Erythroblast (primary cell): ENCODE measurements at places on chromosomes 4 and X.

DNA sequence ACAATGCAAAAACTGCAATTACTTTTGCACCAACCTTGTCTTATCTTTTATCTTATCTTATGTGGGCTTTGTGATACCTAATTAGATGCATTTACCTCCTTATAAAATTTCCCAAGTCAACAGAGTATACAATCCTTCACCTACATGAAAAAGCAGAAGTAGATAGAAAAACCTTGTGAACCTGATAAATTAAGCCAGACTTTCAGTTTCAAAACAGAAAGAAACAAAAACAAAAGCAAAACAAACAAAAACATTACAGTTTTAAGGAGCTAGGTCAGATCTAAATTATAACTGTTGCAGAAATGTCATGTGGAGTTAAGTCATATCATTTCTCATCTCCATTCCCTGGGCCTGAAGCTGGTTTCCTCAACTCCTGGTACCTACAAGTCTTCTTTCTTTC is 24.9 kb upstream of the CXXC4 start:
- no peak for DNase-seq

GRCh38 chr4:137711502-137711901 is 179.2 kb upstream of the PCDH18 start:
- DNase-seq = no peak

- no peak for DNase-seq
These were observed 83.9 kb upstream of the RPS6KA3 start for GRCh38 chrX:20350596-20350995.

DNA sequence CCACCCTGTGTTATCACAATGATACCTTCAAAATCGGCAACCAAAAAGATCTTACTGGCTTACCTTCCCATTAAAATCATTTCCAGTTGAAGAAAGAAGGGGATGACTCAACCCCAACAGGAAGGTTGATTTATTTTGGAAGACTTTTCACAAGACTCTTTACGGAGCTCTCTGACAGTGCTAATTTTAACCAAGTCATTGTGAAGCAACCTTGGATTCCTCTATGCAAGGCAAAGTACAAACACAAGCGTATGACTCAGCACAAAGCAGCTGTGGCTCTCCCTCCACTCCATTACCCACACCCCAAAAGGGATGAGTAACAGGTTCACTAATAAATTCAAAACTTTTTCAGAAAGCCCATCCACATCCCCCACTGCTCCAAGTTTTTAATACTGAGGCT is 213.8 kb upstream of the FGF13 start:
- DNase-seq = no peak

DNA sequence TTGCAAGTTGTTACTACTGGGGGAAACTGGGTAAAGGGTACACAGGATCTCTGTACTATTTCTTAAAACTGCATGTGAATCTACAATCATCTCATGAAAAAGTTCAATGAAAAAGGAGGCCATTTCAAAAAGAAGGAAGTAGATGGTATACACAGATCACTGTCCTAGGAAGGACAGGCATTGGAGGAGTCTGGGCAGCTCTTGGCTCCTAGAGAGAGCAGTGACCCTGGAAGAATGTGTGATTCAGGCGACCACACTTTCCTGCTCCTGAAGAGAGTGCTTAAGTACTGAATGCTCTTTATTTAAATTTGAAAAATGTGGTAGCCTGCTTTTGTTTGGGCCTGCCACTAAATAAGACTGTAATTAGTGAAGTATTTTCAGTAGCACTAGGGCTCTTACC is 318.1 kb upstream of the CASK start:
- no peak for DNase-seq

- peak; percentile 2 for DNase-seq
These were observed 1.4 kb downstream of the NDNF start for GRCh38 chr4:121070696-121071639.

GRCh38 chr4:31549256-31549655 is 829.1 kb downstream of the PCDH7 start:
- no peak for DNase-seq

DNA sequence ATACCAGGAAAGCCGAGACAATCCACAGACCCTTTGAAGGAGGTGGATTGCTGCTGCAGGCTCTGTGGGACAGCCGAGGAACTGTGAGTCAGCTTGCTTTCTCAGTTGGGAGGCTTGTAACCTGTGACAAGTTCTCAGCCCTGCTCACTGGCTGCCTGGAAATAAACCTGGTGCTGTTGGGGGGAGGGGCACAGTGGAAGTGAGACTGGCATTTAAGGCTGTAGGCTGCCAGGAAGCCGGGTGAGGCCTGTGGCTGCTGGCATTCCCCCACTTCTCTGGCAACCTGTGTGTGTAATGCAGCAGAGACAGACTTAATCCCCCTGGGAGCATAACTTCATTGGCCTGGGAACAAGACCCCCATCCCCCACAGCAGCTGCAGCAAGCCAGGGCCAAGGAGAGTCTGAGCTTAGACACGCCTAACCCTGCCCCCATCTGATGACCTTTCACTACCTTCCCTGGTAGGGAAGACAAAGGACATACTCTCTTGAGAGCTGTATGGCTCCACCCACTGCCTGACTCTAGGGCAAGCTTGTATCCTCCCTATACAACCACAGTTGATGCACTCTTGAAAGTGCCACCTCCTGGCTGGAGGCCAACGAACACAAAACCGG is 64.1 kb downstream of the ALPK1 start:
- no peak for DNase-seq

GRCh38 chrX:101642093-101642492 is 17.6 kb downstream of the ARMCX2 start:
- no peak for DNase-seq

GRCh38 chrX:16700734-16701133 is 11.7 kb downstream of the CTPS2 start:
- DNase-seq = no peak

DNA sequence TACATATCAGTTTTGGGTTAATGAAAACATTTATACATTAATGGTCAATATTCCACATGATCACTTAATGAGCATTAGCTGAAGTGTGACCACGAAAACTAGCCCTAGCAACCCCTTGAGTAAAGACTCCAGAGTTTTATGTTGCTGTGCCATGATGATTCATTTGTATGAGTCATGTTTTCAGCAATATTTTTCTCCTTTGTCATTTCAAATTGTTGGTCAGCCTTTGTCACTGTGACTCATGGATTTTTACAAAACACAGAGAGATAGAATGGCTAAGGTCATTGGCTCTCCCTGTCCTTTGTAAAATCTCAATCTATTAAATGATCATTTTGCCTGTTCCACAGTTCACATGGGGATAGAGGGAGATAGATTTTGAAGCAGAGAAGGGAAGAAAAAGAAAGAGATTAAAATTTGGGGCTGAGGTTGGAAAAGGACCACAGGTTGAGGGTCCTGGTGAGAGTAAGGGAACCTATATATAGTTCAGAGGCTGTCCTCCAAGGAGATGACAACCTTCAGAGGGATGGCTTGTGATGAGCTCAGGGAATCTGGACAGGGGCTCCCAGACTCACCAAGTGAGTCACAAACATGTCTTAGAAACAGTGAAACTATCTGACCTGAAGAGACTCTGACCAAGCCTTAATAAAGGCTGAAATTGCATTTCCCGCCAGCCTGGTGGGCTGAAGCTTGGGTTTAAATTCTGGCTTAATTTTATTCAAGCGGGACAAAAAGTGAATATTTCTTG is 25.6 kb downstream of the NR0B1 start:
- peak; percentile 55 for DNase-seq

GRCh38 chrX:151973060-151973661 is 1.3 kb downstream of the GABRE start:
- no peak for DNase-seq

DNA sequence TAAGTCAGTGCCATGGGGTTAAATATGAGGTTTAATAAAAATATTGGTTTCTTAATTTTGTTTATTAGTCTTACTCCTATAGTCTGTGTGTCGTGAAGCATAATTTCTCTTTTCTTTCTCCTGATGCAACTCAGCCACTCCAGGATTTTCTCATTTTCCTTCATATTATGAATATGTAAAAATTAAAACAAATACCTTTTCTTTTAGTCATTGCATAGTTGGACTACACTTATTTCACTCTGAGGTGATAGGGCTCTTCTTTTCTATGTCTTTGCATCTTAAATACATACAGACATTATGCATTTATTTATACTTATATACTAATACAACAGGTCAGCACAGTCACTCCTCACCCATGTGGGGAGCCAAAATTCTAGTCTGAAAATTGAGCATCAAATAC is 19.1 kb downstream of the GALNT7 start:
- DNase-seq = no peak

DNA sequence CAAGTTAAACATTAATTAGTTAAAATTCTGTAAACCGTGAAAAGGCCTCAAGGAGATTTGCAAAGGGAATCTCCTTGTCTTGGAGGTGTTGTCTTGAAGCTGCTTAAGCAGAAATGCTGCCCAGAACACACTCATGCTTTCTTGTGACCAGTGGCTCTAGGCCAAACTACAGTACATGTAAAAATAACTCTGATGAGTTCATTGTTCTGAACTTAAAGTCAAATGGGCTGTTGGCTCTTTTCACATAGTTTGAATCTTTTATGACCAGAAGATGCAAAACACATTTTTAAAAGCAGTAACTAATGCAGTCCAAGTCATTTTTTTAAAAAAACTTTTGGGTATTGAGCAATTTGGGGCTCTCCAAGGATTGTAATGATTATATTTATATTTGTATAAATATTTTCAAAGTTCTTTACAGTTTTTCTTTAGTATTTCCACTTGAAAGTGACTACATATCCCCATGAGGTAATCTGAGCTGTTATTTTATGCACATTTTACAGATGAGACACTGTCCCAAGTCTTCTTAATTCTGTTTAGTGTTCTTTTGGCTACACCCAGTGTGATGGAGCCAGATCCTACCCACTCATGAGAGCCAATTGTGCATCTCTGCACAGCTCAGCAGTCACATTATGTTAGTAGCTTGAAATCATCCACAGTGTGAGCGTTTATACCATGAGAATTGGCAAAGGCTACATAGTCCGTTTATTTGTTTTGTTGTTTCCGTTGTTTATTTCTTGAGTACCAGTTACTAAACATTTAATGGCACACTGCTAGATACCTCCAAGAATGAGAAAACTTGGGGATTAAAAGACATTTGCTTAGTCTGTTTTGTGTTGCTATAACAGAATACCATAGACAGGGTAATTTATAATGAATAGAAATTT is 112.8 kb upstream of the ATXN3L start:
- no peak for DNase-seq

- no peak for DNase-seq
These were observed 1257.3 kb upstream of the DIAPH2 start for GRCh38 chrX:95427389-95427788.

DNA sequence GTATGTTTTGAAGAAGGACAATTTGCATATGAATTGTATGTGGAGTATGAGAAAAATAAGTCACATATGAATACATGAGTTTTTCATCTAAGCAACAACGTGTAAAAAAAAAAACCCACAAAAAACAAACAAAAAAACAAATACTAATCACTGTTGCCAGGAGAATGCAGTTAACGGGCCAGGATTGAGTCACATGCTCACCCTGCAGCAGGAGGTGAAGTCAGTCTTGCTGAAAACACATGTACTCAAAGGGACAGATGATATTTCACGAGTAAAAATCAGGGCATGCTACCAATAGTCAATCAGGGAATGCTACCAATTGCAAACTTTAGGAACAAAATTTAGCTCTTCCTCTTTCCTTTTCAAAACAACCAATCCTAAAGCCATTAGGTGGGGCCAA is 10.4 kb upstream of the DCLK2 start:
- DNase-seq = no peak

GRCh38 chr4:68176500-68176899 is 46.8 kb upstream of the TMPRSS11F start:
- no peak for DNase-seq

GRCh38 chr4:184811526-184812198 is 14.1 kb downstream of the ACSL1 start:
- no peak for DNase-seq

DNA sequence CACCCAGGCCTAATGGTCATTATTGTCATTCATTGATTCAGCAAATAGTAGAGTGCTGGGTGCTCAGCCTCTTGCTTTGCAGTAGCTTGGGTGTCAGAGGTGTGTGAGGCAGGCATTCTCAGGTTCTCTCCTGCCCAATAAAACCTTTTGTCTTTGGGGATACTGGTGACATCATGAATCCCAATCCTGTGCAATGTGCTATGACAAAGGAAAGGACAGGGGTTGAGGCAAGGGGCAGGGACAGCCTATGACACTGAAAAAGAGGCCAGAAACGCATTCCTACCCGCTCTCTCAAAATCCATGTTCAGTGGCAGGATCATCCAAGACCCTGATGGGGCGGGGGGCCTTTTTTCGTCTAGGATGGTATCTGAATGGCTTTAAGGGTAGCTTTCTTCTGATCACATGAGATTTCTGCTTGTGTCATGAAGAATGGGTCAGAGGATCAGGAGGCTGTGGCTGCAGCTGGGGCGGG is 1.5 kb upstream of the FAM193A start:
- DNase-seq = no peak

DNA sequence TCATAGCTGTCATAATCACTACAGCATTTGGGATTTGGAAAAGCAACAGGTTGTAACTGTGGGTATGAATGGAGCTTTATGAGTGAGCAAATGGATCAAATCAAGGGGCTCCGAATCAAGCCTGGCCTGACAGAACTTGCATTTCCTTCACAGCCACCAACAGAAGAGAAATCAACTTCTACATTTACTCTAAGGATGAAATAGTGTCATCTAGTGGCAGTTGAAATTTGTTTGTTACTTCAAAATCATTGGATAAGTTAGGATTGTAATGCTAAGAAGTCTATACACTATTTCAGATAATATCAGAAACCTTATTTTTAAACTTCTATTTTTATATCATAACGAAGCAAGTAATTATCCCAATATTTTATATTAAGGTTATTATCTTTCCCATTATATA is 10.7 kb upstream of the WDR17 start:
- no peak for DNase-seq

DNA sequence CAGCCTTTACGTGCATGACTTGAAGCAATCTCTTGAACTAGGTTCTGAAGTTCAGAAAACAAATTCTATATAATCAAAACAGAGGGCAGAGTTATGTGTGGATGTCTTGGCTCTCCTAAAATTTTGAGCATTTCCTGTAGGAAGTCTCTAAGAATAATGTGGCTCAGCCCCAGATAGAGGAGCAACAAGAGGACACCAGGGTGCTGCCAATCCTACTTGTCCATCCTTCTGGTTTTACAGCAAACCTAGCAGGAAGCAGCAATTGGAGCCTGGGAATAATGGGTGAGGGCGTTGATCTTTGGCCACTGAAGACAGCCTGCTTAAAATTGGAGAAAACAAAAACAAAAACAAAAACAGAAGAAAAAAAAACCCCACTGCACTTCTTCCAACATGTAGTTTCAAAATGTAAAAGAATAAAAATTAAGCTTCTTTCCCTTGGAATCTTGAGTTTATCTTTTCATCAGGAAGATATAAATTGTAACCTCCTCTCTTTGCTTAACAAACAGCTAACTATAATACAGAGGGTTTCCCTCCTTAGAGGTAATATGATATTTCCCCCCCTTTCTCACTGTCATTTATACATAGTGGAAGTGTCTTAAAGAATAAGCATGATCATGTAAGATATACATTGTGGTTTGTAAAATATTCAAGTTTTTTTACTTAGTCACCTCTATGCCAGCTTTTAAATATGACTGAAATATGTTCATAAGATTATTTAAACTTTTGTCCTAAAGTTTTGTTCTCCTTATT is 130.6 kb downstream of the FBXO8 start:
- no peak for DNase-seq
